ENCODE measurements at places on chromosomes 1 and 21.

DNA sequence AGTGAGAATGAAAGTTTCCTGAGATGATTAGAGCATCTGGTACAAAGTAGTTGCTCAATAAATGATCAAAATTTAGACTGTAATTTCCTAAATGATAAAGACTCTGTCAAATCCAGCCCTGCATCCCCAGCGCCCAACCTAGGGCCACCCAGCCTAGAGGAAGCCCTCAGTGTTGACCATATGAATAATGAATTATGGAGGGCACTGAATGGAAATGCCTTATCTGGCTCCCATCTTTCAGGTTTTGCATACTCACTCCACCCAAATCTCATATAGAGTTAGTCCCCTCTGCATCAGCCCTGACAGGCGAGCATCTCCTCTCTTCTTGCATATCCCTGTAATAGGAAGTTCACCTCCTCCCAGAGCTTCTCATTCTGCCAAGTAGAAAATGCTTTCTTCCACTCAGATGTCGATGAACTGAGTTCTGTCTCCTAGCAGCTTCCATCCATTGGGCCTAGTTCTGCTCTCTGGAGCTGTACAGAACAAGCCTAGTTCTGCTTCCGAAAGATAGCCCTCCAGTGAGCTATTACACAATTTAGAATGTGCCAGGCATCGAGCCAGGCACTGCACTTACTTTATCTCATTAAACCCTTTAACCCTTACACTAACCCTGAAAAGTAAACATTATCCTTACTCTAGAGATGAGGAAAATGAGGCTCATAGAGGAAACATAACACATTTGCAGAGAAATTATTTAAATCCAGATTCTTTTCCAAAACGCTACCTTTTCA lies 20.9 kb downstream of the COA7 start:
- no peak for DNase-seq

GRCh38 chr1:5949085-5949760 lies 43.0 kb downstream of the NPHP4 start:
- no peak for DNase-seq

DNA sequence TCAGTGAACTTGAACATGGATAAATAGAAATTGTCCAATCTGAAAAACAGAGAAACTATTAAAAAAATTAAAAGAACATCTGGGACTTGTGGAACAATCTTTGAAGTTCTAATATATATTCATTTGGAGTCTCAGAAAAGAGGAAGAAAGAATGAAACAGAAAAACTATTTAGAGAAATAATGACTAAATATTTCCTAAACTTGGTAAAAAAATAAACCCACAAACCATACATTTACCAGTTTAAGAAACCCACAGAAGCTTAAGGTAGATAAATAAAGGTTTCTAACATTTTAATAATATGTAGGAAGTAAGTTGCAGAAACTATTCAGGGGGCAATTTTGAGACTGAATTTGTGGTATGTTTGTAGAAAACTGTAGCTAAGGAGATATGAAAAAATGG lies 437.8 kb downstream of the PTBP2 start:
- DNase-seq: no peak

DNA sequence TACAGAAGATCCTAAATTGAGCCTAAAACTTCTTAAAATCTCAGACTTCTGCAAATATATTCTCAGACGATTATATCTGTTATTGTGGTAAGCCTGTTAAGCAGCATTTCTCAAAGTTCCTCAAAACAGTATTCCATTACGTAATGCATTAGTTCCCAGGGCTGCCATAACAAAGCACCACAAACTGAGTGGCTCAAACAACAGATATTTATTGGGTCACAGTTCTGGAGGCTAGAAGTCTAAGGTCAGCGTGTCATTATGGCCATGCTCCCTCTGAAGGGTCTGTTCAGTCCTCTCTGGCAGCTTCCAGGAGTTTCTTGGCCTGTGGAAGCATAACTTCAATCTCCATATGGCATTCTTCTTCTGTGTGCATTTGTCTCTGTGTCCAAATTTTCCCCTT lies 103.5 kb upstream of the ST6GALNAC5 start:
- no peak for DNase-seq

- no peak for DNase-seq
These were observed 52.1 kb upstream of the ADARB1 start for GRCh38 chr21:45022348-45022675.
